Cortex of kidney (tissue), 1 donor: ENCODE measurements at places on chromosomes 4 and X.

GRCh38 chr4:188624370-188624769, 485.1 kb downstream of the TRIML1 start:
- DNase-seq: no peak

GRCh38 chr4:75630937-75631329, 605 bp upstream of the CDKL2 start:
- DNase-seq: no peak

DNA sequence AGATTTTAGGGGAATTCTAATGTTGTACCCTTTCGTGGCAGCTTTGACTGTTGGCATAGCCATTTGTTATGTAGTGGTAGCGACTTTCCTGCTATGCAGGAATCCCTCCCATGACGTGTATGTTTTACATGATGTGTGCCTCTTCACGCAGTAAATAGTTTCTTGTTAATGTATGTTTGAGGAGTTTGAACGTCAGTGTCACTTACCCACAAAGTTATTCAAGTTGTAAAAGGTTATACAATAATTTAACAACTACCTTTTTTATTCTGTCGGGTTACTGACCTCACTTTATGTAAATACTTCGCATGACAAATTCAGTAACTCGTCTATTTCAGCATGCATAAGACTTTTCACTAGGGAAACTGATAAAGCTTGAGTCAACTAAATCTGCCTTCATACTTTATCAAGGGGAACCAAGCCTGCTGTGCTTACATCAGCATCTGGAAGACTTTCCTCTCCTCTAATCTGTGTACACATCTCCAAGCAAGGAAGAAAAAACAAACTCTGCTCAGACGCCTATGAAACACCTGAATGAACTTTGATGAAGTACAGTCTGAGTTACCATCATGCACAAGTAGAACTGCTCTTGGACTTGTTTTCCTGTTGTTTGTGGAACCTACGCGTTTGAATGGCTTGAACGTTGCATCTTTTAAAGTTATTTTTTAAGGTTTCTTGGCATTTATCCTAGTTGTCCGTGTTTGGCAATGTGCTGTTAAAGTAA, 61.2 kb downstream of the SLC9A6 start:
- DNase-seq: no peak

DNA sequence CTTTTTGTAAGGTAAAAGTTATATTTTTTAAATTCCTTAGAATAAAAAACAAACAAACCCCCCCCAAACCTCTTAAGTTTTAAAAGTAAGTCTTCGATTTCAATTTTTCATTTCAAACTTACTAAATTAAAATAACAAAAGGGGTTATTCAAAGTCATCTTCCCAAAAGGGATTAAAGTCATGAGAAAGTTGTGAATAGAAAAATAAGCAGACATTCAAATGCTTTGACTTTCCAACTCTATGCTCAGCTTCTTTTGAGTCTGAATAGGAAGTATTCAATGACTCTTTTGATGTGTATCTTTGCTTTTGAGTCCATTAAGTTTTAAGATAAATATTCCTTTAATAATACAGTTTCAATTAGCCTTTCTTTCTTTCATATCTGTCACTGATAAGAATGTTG, 138.3 kb downstream of the GRIA2 start:
- DNase-seq: no peak

- DNase-seq: no peak
Measured at GRCh38 chr4:162681212-162681611, 485.5 kb downstream of the NAF1 start.

DNA sequence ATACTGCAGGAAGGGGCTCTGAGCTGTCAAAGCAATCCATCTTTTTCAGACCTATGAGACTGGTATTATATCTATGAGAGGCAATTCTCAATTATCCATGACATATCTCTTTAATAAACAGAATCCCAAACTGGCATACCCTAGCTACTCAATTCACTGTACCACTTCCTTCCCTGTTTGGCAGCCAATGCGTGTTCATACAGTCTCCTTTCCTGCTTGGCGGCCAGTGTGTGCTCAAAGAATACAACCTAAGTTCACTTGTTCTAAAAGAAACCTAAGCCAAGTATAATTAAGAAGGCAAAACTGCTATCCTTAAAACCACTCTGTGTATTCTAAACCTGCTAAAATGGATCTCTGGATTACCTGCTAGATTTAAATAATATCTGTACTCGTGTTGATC, 38.3 kb downstream of the ARHGEF9 start:
- DNase-seq: no peak

DNA sequence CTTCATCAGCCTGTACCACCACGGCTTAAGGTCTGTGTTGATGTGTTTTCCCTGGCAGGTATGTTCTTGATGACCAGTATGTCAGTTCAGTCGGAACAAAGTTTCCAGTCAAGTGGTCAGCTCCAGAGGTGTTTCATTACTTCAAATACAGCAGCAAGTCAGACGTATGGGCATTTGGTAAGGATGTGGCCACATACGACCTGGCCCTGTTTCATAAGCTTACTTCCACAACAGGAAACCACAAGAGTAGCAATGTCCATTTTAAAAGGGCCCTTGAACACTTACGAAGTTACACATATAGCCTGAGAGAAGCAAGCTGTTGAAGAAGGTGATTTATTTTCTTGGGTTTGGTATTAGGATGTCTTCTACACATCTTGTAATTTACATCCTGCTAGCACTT, 46.1 kb downstream of the BMX start:
- no peak for DNase-seq

- no peak for DNase-seq
Measured at GRCh38 chrX:25039036-25039435, 23.3 kb upstream of the ARX start.

- DNase-seq: no peak
Measured at GRCh38 chr4:118557298-118557851, 127.8 kb upstream of the METTL14 start.
